Stimulated activated CD8-positive, alpha-beta memory T cell treated with anti-CD3 and anti-CD28 coated beads, Interleukin-15, amount 100 ng/mL, for 4 hours (primary cell): ENCODE measurements at places on chromosomes 13 and 19.

GRCh38 chr13:34619326-34619725 lies 322.7 kb upstream of the NBEA start:
- no peak for DNase-seq

DNA sequence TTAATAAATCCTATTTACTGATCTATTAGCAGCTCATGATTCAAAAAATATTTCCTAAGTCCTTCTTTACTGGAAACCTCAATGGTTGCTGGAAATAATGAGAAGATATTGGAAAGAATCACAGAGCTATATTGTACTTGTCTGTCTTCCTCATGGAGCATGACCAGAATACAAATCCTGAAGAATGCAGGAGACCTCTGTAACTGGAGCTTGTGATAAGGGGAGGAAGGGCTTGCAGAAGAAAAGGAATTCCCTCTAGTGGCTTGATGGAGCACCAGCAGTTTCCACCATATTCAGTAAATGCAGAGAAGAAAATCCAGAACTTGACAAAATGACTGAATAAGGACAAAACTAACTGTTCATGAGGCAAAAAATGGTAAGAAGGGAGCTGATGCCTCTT lies 1333.1 kb downstream of the EFNB2 start:
- no peak for DNase-seq

- DNase-seq: no peak
These were observed 44.0 kb upstream of the KPNA3 start for GRCh38 chr13:49836516-49836915.

- no peak for DNase-seq
These were observed 782 bp upstream of the CA11 start for GRCh38 chr19:48646722-48647216.

DNA sequence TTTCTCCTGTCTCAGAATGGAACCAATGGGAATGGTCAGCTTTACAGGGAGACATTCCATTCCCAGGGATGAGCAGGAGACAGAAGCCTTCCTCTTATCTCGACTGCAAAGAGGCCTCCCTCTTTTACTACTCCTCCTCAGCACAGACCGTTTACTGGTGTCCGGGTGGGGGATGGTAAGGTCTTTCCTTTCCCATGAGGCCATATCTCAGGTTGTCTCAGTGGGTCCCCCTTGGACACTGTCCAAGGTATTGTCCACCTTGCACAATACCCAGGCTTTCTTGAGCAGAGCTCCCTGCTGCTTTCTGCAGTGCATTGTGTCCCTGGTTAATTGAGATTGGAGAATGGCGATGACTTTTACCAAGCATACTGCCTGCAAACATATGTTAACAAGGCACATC lies 7.5 kb upstream of the ZNF808 start:
- no peak for DNase-seq

GRCh38 chr13:105971738-105972137 lies 563.7 kb downstream of the EFNB2 start:
- DNase-seq: no peak

GRCh38 chr13:27919934-27920676 lies at the start of gene PDX1:
PDX1 (plus strand) TSS chr13:27920000; CDS start chr13:27920139, 139 bp downstream.
- no peak for DNase-seq

- DNase-seq: no peak
These were observed 25.6 kb upstream of the ZNF91 start for GRCh38 chr19:23420824-23421223.

DNA sequence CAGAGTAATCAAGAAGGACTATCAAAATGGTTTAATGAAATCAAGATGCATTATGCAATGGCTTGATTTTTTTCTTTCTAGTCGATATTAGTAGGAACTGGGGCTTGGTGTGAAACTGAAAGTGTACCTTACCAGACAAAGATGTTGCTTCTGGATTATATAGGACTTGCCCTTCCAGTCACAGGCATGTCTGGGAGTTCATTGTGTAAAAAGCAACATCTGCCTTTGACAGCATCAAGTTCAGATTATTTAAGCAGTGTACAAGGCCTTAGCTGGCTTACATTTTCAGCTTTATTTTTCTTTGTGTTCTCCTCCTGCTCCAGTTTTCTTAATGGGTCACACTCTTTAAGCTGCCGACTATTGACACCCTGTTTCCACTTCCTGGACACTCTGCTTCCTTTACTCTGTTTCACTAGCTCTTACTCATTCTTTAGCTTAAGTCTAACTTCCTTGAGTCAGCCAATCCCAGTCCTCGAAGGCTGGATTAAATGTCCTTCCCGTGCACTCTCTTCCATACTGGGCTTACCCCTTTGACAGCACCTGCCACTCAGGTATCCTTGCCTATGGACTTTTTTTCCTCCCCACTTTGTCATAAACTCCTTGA lies 29.4 kb upstream of the OLFM4 start:
- DNase-seq: no peak

- no peak for DNase-seq
These were observed 52.7 kb upstream of the FAM216B start for GRCh38 chr13:42728507-42729180.

- DNase-seq: no peak
These were observed 34.0 kb downstream of the DPF1 start for GRCh38 chr19:38190061-38190460.

DNA sequence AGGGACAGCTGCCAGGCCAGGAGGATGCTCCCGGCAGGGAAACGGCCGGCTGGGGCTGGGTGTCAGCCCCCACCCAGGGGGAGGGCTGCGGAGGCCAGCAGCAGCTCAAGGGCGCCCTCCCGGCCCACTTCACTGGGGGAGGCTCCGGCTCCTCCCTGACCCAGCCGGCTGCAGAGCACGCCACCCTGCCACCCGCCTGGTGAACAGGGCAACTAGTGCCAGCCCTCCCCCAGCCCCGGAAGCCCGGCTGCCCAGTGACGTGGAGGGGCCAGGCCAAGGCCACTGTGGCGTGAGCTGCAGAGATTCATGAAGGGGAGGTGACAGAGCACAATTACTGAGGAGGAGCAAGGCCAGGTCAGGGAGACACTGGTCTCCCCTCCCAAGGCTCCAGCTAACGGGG lies 14.7 kb downstream of the REXO1 start:
- no peak for DNase-seq

- DNase-seq: no peak
These were observed 28.0 kb downstream of the UPF1 start for GRCh38 chr19:18859676-18860301.

GRCh38 chr19:4713384-4713951 lies 10.2 kb downstream of the DPP9 start:
- no peak for DNase-seq

- no peak for DNase-seq
These were observed 2.7 kb upstream of the RUBCNL start for GRCh38 chr13:46389457-46390451.

GRCh38 chr19:17205237-17206140 lies 9.7 kb upstream of the USE1 start:
- no peak for DNase-seq
